ENCODE measurements at places on chromosomes 11 and 22. TPM values are rescaled to one million over a fixed set of nuclear protein-coding genes. Genes with fewer than 3 reads are reported as not detected.

DNA sequence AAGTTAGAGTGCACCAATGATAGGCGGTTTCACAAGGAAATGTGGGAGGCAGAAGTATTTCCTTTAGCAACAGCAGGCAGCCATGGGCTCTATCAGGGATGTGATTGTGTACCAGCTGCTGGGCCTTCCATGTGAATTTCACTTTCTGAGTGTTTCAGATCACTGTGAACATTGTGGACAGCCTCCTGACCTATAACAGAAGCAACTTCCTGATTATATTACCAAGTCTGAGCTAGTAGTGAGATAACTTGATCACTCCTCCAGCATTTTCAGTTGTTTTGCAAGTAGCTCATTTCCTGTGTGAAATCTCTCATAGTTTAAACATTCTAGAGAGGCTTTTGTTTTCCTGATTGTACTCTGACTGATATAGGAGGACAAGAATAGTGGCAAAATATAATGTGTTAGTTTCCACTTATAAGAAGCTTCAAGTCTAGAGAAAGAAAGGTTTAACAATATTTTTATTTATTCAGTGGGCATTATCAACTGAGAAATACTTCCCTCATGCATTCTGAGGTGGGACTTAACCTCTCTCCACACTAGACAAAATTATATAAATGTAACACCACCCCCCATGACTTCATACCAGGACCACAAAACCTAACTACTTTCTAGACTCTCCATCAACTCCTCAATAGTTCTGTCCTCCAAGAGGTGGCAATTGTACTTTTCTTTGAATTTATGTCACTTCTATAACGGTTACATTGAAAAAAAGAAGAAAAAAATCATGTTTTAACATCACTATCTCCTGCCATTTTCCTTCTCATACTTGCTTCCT, 184.2 kb upstream of the LUZP2 start:
- no peak for DNase-seq

- DNase-seq: no peak
Measured at GRCh38 chr11:87128372-87128771, 90.6 kb downstream of the TMEM135 start.

DNA sequence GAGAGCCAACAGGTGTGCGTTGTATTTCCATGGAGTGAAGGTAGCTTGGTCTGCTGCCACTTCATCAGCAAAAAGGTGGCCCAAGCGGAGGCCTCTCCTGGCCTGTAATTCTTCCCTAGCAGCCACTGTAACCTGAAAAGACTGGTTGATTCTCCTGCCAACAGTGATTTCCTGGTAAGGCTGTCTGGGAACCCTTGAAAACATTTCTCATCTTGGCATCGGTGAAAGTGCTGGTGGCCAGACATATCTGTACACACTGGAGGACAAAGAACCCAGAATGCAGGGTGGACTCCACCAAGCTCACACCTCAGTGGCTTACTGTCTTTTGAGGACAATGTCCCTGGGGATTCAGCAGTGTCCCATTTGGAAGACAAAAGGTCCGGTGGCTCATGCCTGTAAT, 128.0 kb downstream of the TRIM29 start:
- no peak for DNase-seq

DNA sequence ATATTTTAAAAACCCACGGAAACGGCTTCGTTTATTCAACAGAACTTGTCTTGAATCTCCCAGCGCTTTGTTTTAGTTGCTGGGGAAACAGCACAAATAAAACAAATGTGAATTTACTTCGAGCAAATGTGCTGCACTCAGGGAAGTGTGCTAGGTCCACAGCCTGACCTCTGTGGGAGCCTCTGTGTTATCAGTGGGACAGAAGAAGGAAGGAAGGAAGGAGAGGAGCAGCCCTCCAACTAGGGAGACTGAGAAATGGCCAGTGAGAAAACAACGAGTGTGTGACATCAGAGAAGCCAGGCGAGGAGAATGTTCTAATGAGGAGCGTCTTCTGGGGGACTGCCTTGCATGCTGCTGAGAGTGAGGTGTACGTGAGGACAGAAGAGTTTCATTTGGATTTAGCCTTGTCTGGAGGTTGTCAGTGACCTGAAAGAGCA, 42.7 kb downstream of the PPP6R3 start:
- DNase-seq: no peak

DNA sequence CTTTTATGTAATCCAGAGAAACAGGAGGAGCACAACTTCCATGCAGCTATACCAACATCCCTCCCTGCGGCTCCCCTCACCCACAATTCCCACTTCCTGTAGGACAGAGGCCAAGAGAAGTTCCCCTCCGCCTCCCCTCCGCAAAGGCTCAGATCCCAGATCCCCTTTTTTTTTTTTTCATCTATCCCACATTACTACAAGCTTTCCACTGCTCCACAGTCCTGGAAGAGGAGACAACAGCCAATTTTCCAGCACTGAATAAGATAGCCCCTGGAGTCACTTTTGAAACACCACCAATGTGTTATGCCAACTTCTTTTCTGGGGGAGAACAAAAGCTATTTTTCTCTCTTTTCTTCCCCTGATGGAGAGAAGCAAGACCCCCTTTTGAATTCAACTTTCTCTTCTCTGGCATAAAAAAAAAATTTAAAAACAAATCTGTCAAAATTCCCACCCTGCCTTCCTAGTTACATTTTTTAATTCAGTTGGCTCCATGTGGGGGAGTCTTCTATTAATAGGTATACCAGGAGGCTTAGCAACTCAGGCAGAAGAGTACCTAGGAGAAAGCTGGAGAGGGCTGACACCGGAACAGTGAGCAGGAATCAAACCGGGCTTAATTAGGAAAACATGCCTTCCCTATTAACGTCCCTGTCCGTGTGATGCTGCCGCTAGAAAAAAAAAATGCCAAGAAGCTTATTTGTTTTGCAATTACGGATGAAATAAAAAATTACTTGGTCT, 543.4 kb downstream of the BUD13 start:
- DNase-seq: no peak

Gene OOSP4A
- not detected for total RNA-seq

Gene TREH
- 1.2 TPM for total RNA-seq

Gene LSP1
- 28.6 TPM for total RNA-seq

Gene IL17REL
- total RNA-seq: 0.31 TPM

Gene USP28
- total RNA-seq: 20.0 TPM

Data from left colon (tissue), 2 donors.